SK-N-SH treated with all-trans-retinoic acid at 6 μM for 48 hours (cell line): ENCODE measurements at places on chromosomes 3 and 15.

DNA sequence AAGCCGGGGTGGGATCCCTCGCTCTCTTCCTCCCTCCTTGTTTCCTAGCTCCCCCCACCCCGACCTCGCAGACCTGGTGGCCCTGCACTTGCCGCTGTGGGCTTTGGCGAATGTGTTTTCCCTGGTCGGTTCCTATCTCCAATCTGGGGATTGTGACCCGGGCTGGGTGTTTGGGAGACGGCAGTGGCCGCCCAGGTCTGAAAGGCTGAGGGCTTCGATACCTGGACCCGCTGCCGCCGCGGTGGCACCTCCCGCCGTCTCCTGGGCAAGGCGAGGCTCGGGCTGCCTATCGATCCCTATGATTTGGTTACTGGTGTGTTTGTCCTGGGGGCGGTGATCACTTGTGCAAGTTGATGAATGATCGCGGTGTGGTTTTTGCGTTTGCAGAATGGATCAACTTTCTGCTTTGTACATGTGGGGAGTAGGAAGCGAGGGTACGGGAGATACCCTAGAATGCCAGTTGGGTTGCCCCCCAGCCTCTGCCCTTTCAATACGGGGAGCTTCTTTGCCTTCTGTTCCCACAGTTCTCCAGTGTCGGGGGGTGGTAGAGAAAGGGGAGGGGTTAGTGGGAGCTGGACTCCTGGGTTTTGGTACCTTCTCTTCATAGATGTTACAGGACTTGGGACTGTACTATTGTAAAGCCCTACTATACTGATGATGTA is 3.0 kb downstream of the BBX start:
- ATAC-seq, result no peak

DNA sequence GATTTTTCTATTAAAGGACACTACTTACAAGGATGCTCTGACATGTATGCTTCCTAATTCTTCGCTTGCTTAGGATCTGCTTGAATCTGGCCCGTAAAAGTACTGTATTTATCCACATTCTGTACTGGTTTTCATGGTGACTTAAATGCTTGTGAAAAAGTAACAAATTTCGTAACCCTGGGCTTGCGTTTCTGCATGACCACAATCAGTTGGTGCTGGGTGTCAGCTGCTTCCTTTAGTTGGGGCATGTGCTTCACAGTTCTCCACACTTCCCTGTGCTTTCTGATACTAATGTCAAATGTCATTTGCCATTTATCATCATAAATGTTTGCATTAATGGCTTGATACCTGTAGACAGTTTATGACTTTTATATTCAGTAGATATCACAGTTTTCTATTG is 218.4 kb upstream of the MLF1 start:
- no peak for ATAC-seq

GRCh38 chr3:127156338-127157050 is 36.4 kb upstream of the PRR23E start:
- no peak for ATAC-seq

GRCh38 chr15:78052001-78052401 is 25.5 kb downstream of the TBC1D2B start:
- peak; percentile 59 for ATAC-seq

GRCh38 chr15:73321496-73322450 is 47.0 kb downstream of the HCN4 start:
- no peak for ATAC-seq

DNA sequence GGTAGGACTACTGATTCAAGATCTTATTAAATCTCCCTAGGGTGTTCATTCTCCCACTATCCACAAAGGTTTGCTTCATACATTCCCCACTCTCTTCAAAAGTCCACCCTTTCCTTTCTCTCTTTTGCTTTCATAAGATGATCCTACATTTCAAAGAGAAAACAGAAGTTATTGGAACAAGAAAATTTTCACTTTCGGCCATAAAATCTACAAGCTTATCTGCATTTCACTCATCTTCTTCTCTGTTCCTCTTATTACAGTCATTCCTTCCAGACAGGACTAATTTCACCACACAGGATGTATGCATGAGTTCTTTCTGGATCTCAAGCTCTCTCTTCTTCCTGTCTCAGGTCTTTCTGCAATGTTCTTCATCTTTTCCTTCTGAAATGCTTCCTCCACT is 238.7 kb downstream of the ISL2 start:
- ATAC-seq, result no peak

GRCh38 chr3:50674349-50675178 is at the start of gene DOCK3:
TSS of gene DOCK3 (plus strand) at chr3:50674927. CDS start at chr3:50675264, 337 bp downstream.
- ATAC-seq, result peak; percentile 81

GRCh38 chr3:27357665-27358258 is 11.4 kb downstream of the NEK10 start:
- peak; percentile 99 for ATAC-seq

- ATAC-seq, result no peak
Observed at GRCh38 chr3:126358816-126359181, 1.6 kb upstream of the KLF15 start.

DNA sequence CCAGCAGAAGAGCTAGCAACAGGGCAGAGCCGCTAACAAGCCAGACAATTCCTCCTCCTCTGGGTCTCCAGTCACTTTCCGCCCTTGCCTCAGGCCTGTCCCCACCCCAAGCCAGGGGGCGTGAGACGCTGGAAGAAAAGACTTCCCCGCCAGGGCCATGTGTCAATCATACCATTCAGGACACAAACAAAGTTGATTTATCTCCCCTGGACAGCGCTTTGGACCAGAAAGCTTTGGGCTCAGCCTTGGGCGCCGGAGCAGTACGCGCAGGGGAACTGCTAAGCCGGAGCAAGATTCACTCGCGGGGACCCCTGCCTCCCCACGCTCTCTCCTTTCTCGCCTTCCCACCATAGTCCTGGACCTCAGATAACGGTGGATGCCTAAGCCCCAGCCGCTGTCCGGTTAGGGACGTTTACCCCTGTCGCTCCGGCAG is 479 bp downstream of the LRRC2 start:
- ATAC-seq, result no peak

- ATAC-seq, result no peak
Observed at GRCh38 chr3:73535931-73536330, 88.8 kb downstream of the PDZRN3 start.

- no peak for ATAC-seq
Observed at GRCh38 chr15:69916169-69916785, 181.4 kb downstream of the TLE3 start.

DNA sequence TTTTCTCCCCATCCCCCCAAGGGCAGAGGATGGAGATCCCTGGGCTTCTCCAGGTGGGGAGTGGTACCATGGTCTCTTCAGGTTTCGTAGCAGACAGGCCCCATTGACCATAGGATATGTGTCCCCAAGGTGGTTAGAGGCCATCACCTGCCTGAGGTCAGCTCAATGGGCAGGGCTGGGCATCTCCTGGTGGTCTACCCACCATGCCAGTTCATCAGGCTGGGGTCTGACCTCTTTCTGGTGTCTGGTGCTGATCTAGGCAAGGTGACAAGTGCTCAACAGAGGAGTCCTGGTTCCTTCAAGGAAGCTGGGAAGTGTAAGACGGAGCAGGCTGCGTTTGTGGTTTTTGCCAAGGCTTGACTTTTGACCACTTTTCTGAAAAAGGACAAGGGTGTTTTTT is 71.4 kb downstream of the SMAD3 start:
- ATAC-seq, result no peak

DNA sequence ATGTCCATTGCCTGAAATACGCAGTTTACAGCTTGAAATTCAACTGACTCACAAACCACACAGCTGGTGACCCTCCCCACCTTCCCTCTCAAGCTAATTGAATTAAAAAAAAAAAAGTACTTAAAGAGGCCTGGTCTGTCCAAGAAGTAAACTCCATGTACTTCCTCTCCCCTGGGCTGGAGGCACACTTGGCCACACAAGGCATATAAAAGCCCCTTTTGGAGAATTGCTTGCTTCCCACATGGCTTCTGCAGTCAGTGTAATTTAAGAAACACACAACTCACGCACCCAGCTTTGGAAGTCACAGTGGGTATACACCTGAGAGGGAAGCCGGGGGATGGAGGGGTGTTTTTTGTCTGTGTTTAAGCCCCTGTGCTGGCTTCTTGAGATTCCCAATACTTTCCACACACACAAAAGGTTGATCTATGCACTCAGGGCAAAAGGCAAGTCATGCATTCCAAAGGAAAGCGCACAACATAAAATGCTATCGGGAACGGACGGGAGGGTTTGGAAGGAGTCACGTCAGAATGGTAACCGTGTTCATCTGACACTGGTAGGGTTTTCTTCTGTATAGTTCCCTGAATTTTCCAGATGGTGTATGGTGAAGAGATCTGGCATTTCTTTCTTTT is 106.6 kb upstream of the ALDH1A3 start:
- ATAC-seq, result peak; percentile 6; the same call in 1 of the 3 replicates

DNA sequence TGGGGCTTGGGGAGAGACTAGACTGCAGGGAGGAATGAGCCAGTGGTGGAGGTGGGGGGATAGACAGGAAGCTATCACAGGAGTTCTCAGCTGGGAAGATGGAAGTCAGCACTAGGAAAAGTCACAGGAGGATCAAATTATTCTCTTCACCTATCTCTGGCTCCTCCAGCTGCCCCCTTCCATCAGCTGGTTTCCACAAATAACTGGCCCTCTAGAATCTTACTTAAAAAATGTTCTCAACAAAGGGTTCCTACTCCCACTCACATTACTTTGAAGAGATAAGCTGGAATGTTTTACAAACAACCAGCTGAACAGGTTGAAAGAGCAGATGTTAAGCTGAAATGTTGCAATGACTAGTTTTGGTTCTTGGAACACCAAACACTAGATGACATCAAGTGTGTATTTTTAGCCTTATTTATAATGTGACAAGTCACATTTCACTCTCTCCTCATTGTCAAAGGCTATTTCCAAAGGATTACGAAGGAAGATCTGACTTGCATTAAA is 102.7 kb upstream of the AADACL2 start:
- ATAC-seq, result no peak

DNA sequence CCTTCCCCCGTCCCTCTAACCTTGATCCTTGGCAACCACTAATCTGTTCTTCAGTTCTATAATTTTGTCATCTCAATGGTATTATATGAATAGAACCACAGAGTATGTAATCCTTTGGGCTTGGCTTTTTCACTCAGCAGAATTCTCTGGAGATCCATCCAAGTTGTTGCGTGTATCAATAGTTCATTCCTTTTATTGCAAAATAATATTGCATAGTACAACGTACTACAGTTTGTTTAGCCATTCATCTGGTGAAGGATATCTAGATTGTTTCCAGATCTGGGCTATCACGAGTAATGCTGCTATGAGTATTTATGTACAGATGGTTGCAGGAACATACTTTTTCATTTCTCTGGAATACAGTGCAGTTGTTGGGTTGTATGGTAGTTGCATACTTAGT is 76.2 kb downstream of the PLXNA1 start:
- ATAC-seq, result no peak

GRCh38 chr15:78880242-78880533 is 7.5 kb downstream of the MORF4L1 start:
- ATAC-seq, result peak; percentile 33

DNA sequence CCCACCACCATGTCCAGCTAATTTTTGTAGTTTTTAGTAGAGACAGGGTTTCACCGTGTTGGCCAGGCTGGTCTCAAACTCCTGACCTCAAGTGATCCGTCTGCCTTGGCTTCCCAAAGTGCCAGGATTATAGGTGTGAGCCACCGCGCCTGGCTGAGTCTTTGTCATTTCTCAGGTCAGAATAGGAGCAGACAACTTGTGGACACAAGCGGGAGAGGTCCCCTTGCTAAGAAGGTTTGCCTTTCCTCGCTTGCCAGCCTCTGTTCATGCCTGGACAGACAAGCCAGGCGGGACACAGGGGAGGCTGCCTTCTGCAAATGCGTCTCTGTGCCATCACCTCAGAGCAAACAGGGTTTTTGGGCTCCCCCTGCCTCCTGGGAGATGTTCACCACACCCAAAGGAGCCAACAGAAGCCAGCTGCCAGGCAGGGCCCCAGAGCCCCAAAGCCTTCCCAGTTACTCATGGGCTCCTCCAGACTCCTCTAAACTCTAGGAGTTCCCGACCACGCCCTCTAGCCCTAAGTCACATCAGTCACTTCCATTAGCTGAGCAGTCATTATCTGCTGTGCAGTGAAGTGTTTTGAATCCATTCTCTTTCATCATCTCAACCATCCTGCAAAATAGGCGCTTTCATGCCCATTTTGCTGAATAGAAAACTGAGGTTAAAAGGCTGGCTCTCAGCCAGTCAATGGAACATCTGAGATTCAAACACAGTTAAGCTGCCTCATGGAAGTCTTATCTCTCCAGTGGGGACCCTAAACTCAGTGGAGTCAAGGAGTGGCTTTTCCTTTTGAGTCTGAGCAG is 245.0 kb downstream of the UACA start:
- no peak for ATAC-seq

GRCh38 chr15:92035551-92035950 is 182.0 kb downstream of the SLCO3A1 start:
- no peak for ATAC-seq

GRCh38 chr15:80411788-80412288 is 7.7 kb downstream of the ARNT2 start:
- no peak for ATAC-seq

GRCh38 chr15:44606740-44607139 is 56.7 kb downstream of the SPG11 start:
- no peak for ATAC-seq

GRCh38 chr15:66783725-66784124 is 81.7 kb downstream of the SMAD6 start:
- no peak for ATAC-seq

- ATAC-seq, result no peak
Observed at GRCh38 chr3:45852828-45853227, 10.9 kb upstream of the LZTFL1 start.

DNA sequence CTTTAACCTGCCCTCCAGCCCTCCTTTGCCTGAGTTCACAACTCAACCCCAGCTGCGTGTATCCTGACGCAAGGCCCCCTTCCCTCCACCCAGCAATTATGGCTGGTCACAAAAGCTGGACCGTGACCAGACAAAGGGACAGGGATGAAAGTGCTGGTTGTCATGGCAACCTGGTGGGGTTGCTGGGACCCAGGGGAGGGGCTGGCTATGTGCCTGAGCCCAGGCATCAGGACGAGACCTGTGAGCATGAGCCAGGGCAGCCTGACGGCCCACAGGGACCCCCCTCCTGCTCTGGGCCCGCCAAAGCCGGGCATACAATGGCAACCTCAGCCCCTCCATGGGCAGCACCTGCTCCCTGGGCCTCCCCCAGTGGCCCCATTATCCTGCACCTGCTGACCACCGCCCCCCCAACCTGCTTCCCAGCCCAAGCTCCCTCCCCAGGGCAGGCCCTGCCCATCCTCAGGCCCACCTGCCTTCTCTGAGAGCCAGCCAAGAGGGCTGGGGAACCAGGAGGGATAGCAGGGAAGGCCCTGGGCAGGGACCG is 4.5 kb upstream of the DNAH1 start:
- no peak for ATAC-seq

DNA sequence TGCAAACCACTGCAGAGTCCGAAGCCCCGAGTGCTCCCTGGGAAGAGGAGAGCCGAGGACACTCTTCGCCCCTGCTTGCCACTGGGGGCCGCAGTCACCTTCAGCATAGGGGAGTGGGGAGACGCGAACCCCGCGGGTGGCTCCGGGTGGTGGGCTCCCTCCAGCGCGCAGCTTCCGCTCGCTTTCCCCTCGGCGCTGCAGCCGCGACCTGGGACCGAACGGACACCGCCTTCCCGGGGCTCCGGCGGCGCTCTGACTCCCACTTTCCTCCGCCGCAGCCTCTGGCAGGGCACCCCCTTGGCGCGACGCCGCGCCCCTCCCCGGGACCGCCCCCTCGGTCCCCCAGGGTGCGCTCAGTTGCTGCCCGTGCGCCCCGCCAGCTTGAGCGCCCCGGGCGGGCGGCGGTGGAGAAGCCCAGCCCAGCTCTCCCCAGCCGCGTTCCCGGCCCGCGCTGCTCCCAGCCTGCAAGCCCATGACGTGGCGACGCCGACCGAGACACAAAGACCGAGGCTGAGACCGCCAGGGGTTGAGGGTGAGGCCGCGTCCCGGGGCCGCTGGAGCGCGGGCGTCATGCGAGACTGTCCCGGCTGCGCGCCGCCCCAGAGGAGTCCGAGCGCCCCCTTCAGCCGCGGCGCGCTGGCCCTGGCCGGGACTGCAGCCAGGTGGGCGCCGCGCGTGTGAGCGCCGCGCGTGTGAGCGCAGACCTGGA is at the start of gene MINAR1:
MINAR1 (plus strand) TSS at position 701 of the 709 bp plus-strand sequence. CDS start 23,812 bp downstream, outside the sequence.
- peak; percentile 87 for ATAC-seq
